CD4-positive, alpha-beta T cell treated with Interleukin-12 subunit alpha and Interleukin-12 subunit beta, for 1 hour (primary cell): ENCODE measurements at places on chromosomes 5 and 9.
A peak's percentile ranks its signal among the peaks of the same experiment; 100 is the strongest.

DNA sequence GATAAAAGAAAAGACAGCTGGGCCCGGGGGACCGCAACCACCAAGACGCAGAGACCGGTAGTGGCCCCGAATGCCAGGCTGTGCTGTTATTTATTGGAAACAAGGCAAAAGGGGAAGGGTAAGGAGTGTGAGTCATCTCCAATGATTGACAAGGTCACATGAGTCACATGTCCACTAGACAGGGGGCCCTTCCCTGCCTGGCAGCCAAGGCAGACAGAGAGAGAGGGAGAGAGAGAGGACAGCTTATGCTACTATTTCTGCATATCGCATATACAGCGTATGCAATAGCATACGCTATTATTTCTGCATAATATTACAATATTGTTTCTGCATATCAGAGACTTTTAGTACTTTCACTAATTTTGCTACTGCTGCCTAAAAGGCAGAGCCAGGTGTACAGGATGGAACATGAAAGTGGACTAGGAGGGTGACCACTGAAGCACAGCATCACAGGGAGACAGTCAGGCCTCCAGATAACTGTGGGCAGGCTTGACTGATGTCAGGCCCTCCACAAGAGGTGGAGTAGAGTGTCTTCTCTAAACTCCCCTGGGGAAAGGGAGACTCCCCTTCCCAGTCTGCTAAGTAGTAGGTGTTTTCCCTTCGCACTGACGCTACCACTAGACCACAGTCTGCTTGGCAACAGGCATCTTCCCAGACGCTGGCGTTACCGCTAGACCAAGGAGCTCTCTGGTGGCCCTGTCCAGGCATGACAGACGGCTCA, 50.3 kb downstream of the RFX3 start:
- DNase-seq: peak; percentile 21

- peak; percentile 73 for DNase-seq
Measured at GRCh38 chr5:56328753-56329560, 95.8 kb upstream of the ANKRD55 start.

- DNase-seq: peak; percentile 69
Measured at GRCh38 chr5:157607371-157608161, 32.0 kb upstream of the ADAM19 start.

DNA sequence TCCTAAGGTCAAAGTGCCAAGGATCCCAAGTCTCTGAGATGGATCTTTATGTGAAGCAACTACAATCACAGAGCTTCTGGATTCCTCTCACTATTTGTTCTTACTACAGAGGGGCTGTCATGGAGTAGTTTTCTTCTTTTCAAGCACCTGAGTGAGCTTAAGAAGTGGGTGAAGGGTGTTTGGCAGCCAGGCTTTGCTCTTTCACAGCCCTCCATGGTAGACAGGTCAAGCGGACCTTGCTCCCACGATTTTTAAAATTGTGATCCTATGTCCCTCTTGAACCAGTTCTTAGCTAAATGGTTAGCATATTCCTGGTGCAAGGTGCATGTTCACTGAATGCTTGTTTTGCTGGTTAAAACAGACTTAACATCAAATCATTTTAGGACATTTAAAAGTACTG, 332.2 kb downstream of the GADD45G start:
- no peak for DNase-seq

DNA sequence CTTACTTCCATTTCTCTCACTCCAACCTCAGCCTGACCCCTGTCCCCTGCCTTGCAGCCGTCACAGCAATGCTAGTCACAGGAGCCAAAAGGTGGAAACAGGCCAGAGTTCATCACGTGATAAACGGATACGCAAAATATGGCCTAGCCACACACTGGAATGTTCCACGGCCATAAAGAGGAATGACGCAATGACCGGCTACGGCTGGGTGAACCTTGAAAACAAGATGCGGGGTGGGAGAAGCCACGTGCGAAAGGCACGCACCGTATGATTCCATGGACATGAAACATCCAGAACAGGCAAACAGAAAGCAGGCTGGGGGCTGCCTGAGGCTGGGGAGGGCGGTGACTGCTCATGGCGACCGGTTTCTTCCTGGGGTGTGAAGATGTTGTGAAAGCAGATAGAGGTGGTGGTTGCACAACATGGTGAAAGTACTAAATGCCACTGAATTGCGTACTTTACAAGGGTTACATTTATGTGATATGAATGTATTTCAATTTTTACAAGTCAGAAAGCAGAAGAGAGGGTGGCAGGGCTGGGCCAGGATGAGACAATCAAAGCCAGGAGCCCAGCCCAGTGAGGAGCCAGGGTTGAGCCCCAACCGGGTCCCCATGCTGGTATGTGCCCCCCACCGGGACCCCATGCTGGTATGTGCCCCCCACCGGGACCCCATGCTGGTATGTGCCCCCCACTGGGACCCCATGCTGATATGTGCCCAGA, 117.8 kb upstream of the SARDH start:
- peak; percentile 2 for DNase-seq

- no peak for DNase-seq
Measured at GRCh38 chr9:113355040-113355596, 5.8 kb downstream of the BSPRY start.

- DNase-seq: no peak
Measured at GRCh38 chr5:53063176-53063575, 46.4 kb downstream of the MOCS2 start.

DNA sequence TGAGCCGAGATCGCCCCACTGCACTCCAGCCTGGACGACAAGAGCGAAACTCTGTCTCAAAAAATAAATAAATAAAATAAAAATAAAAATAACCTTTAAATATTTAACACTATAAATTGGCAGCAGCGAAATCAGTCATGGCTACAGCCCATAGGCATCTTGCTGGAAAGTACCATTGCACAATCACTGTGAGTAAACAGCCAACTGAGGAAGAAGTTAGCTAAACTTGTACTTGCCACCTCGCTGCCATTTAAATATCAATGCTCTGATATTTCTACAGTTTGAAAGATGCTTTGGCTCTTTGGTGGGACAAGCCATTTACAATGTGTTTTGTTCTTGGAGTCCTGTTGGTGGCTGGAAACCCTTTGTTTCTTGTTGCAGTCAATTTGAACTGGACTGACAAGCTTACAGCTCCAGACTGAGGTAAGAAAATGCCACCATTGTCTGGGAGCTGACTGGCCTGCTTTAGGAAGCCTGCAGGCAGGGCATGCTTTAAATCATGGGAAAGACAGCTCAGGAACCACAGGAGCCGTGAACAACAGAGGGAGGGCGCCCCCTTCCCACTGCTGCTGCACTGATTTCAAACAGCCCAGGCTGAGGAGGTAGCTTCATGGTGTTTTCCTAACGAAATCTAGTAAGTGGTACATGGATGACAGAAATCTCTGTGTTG, 322.8 kb upstream of the RFX3 start:
- no peak for DNase-seq

DNA sequence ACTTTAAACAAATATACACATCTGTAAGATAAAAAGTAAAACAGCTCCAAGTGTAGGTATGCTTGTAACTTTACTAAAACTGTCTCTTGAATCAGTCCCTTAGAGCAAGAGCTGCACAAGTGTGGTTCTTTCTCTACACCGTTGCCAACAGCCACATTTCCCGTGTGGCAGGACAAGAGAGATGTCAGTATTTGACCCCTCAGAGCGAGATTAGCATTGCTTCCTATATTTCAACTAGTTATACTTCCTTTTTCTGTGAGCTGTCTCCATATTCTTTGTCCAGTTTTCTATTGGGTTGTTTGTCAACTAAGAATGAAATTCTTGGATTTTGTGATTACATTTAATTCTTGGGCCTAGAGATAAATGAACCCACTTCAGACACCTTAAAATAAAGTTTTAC, 8.0 kb downstream of the PLIN2 start:
- DNase-seq: no peak

- no peak for DNase-seq
Measured at GRCh38 chr5:87300176-87300575, 32.5 kb downstream of the RASA1 start.

- no peak for DNase-seq
Measured at GRCh38 chr9:19934301-19934871, 145.5 kb upstream of the SLC24A2 start.

- DNase-seq: peak; percentile 71
Measured at GRCh38 chr9:97983589-97984187, 547 bp downstream of the ANP32B start.

DNA sequence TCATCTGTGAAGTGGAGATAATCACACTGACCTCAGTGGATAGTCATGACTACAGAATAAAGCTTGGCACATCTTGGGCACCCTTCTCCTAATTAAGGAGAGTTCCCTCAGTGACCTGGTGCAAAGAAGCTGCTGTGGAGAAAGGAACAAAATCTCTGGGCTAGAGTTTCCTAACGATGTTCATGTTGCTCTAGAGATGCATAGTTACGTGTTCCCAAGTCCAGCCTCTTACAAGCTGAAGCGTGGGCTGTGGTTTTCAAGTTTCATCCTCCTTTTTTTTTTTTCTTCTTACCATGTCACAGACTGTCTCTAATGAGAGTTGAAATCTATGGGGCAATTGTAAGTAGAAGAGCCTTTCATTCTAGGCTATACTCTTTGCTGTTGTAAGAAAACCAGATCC, 113.8 kb downstream of the DOCK8 start:
- DNase-seq: no peak

DNA sequence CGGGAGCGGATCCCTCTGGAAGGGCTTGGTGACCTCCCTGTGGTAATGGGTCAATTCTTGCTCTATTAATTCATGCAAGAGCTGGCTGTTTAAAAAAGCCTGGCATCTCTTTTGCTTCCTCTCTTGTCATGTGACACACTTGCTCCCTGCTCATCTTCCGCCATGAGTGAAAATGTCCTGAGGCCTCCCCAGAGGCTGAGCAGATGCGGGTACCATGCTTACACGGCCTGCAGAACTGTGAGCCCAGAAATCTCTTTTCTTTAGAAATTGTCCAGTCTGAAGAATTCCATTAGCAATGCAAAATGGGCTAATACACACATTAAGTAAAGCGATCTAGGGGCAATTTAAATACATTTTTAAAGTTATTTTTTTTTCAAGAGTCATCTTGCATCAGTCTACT, 48.7 kb upstream of the CDK20 start:
- no peak for DNase-seq

DNA sequence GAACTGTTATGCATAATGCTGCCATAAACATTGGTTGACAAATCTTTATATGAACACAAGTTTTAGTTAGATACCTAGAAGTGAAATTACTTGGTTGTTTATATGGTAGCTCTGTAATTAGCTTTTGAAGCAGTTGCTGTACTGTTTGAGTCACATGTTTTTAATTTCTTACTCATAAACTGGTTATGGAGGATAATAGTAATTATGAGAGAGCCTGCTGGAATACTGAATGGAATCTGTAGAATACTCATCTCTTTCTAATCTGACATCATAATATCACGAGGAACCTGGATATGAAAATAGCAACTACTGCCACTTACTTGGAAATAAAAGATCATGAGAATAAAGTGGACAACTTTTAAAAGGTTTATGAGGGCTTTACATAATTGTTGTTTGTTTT, 509.2 kb downstream of the CETN3 start:
- no peak for DNase-seq

- DNase-seq: no peak
Measured at GRCh38 chr9:92980085-92980745, 32.9 kb downstream of the FGD3 start.
